ENCODE measurements at places on chromosomes 12 and 14. TPM values are rescaled to one million over a fixed set of nuclear protein-coding genes. Genes with fewer than 3 reads are reported as not detected.

The ACVR1B gene
- total RNA-seq = 10.1 TPM

The SPRING1 gene
- total RNA-seq = 17.4 TPM

The ANO6 gene
- 20.3 TPM for total RNA-seq

The COL2A1 gene
- not detected for total RNA-seq

The RHNO1 gene
- total RNA-seq = 61.1 TPM

The PIWIL1 gene
- total RNA-seq = not detected
